Calu3 (cell line): ENCODE measurements at places on chromosomes 13 and 19.

- DNase-seq = no peak
Observed at GRCh38 chr13:110127986-110128511, 178.9 kb downstream of the COL4A1 start.

DNA sequence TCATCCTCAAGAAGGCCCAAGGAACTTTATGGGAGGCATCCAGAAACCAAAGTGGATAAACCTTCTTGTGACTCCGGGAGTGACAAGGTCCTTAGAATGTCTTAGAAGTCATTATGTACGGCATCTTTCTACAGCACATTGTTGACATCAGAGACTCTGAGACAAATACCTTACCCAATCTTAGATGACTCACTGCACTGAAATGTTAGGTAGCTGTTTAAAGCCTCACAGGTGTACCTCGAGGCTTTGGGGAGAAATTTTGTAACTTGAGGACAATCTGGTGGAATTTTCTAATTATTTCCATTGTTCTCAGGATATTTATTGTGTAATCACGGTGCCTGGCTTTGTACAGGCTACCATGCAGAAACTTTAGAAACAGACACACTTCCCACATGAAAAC lies 14.8 kb upstream of the LGALS13 start:
- no peak for DNase-seq

- DNase-seq = no peak
Observed at GRCh38 chr13:50526661-50527071, 316.8 kb downstream of the DLEU7 start.

DNA sequence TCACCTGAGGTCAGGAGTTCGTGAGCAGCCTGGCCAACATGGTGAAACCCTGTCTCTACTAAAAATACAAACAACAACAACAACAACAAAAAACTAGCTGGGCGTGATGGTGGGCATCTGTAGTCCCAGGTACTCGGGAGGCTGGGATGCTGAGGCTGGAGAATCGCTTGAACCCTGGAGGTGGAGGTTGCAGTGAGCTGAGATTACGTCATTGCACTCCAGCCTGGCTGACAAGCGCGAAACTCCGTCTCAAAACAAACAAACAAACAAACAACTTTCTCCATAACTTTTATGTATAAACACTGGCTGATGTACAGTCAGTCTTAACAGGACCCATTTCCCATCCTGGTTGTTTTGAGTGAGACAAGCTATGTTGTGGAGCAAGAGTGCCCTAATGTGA lies 5.8 kb upstream of the CYP4F8 start:
- no peak for DNase-seq

DNA sequence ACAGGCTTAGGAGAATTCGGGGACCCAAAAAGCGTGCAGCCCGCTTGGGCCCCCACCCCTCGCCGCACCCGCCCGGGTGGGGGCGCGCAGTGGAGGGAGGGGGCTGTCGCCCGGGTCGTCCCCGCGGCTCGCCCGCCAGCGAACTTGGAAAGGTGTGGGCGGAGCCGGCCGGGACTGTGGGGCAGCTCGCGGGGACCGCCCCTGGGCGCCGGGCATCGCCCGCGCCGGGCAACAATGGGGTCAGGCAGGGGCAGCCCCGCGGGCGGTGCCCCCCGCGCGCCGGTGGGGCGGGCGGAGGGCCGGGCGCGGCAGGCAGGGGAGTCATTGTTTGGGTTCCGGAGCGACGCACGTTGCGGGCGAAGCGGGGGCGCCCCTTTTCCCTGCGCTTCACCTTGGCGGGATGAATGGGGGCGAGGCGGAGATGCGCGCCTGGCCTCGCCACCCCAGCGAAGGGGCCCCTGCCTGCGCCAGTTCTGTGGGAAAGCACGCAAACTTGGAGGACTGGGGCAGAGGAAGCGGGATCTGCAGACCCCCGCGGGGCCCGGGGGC lies 647 bp upstream of the KLF12 start:
- peak; percentile 41 for DNase-seq

DNA sequence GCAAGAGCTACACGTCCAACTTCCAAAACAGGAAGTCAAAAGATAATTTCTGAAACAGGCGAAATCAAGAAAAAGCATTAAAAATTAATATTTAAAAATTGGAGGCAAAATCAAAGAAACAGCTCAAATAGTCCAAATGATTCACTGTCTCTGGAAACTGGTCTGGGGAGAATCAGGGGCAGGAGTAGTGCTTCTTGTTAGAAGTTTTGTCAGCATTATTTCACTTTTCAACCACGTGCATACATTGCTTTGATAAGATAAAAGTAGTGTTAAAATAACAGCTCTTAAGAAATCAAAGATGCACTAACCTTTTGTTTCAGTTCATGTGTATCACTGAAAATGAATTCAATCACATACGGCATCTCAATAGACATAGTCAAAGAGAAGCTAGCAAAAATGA lies 53.8 kb downstream of the PARP4 start:
- DNase-seq = no peak

- DNase-seq = no peak
Observed at GRCh38 chr13:48201044-48201443, 32.0 kb upstream of the ITM2B start.

DNA sequence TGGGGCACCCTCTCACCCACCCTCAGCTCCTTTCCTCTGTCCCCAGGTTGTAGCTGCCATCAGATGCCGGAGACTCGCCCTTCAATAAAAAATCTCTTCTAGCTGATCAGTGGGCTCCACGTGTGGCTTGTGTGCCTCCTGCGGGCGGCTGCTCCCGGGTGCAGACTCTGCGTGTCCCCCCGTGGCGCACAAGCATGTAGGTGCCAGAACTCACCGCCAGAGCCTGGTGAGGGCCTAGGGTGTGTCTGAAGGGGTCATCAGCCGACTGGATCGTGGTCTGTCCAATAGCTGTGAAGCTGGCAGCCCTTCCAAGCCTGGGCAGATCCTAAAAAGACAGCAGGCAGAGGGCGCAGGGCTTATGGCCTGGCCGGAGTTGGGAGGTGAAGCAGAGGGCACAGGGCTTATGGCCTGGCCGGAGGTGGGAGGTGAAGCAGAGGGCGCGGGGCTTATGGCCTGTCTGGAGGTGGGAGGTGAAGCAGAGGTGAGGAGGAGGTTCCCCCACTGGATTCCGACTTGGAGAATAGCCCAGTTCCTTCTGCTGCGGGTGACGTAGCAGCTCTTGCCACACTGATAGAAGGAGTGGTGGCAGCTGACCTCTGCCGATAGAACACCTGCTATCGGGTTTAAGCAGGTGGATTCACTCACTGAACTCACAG lies 11.7 kb downstream of the NOP53 start:
- DNase-seq = no peak

- no peak for DNase-seq
Observed at GRCh38 chr19:45418802-45419201, 4.9 kb downstream of the ERCC1 start.

DNA sequence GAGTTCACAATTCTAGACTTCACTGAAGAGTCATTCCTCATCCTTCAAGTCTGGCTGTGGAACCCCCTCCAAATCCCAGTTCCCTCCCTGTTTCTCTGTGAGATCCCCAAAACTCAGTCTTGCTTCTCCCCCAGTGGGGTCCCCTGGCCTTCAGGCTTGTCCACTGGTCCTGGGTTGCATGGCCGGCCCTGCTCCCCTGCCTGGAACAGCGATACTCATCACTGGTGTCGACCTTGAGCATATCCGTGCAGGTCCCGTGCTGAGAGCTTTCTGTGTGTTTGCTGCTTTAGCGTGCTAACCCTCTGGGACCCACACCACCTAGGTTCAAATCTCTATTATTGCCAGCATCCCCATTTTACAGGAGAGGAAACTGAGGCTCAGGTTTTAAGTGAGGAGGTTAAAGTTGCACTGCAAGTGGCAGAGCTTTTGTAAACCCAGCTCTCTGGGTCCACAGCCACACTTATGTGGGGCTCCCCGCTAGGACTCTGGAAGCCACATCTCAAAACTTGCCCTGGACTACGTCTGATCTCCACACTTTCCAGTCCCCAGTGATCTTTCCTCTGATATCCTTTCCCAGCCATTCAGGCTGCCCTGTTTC lies 15.5 kb downstream of the LIPE start:
- DNase-seq = no peak

DNA sequence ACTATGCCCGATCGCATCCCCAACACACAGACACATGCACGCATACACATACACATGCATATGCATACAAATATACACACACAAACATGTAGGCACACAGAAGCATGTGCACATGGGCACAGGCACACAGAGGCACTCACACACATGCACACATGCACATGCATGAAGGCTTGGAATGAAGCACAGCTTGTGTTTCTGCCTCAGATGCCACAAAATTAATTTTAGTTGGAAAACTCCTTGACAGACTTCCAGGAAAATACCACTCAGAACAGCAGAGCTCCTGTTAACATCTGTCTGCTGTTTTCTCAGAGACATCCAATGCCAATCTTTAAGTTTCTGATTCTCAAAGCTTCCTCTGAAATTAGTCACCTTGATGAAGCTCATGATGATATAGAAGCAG lies 532.7 kb downstream of the RFC3 start:
- DNase-seq = no peak

- DNase-seq = no peak
Observed at GRCh38 chr13:43767341-43767931, 19.3 kb downstream of the ENOX1 start.

- DNase-seq = no peak
Observed at GRCh38 chr13:67829641-67830040, 599.5 kb upstream of the PCDH9 start.

GRCh38 chr13:101144808-101145419 lies 271.4 kb downstream of the NALCN start:
- no peak for DNase-seq

DNA sequence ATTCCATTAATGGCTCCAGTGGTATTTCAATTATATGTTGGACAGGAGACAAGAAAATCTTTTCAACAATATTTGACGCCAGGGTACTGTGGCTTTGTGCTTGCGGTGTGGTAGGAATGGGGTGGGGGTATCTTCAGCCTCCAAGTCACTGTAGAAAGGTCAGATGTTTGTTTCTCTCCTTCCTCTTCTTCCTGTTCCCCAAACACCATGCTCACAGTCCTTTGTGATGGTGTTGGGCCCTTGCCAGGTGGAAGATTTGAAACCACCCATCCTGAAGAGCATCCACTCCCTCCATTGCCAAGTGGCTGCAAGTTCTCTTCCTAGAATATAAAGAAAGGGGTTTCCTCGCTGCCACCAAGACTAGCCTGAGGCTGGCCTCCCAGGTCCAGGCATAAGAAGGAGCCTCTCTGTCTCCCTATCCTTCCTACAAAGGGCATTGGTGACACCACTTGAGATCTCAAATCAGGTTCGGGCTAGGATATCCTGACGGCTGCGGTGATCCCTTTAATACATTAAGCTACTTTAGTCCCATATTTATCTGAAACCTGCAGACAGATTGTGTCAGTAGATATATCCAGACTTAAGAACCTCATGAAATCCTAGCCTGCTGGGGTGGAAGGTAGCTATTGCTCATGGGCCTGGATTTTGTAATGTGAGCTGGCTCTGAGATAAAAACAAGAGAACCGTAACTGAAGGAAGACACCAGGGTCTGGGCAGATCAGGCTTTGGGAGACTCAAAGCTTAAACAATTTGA lies 64.3 kb upstream of the SIAH3 start:
- DNase-seq = no peak
